ENCODE measurements at places on chromosomes 4 and X.

DNA sequence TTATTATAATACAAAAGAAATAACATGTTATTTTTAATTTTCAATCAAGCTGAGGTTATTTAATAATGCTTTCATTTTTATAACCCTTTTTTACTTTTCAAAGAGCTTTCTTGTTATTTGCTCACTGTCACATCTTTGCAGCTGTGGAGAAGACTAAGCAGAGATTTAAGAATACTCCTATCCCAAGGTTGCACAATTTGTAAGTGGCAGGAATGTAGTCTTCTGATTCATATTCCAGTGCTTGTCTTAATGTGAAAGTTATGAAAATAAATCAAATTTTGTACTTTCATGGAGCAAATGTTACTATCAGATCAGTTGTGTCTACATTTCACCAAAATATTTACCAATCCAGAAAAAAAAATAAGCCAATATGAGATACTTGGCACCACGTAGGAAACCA is 86.6 kb downstream of the DDIT4L start:
- DNase-seq: no peak

GRCh38 chrX:72393836-72394517 is 88.3 kb upstream of the CITED1 start:
- no peak for DNase-seq

- DNase-seq: no peak
These were observed 466.7 kb downstream of the NKX6-1 start for GRCh38 chr4:84032372-84032771.

DNA sequence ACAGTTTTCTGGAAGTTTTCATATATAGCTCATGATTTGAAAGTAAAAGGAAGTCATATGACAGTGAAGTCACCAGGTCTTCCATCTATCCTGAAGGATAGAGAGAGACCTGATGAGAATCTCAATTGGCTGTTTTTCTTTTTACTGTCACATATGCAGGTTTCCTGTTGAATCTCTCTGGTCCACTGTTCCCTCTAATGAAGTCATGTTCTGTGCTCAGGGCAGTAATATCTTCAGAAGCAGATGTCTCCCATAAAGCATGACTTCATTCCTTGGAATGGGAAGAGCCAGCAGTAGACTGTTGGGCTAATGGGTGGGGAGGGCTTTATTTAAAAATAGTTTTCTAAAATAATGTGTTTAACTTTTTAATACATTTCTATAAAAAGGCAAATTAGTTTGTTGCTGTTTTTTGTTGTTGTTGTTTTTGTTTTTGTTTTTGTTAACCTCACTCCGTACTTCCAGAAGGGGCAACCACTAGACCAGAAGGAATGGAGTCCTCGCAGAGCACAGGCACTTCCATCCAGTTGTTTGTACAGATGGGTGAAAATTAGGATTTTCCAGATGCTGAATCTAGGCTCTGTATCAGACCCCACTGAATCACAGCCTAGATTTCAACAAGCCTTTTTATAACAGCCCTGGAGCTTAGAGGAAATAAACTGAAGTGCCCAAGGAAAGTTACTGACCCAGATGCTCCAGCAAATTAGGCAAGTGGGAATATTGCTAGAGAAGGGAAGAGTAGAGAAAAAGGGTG is 54.2 kb downstream of the AWAT2 start:
- DNase-seq: no peak

DNA sequence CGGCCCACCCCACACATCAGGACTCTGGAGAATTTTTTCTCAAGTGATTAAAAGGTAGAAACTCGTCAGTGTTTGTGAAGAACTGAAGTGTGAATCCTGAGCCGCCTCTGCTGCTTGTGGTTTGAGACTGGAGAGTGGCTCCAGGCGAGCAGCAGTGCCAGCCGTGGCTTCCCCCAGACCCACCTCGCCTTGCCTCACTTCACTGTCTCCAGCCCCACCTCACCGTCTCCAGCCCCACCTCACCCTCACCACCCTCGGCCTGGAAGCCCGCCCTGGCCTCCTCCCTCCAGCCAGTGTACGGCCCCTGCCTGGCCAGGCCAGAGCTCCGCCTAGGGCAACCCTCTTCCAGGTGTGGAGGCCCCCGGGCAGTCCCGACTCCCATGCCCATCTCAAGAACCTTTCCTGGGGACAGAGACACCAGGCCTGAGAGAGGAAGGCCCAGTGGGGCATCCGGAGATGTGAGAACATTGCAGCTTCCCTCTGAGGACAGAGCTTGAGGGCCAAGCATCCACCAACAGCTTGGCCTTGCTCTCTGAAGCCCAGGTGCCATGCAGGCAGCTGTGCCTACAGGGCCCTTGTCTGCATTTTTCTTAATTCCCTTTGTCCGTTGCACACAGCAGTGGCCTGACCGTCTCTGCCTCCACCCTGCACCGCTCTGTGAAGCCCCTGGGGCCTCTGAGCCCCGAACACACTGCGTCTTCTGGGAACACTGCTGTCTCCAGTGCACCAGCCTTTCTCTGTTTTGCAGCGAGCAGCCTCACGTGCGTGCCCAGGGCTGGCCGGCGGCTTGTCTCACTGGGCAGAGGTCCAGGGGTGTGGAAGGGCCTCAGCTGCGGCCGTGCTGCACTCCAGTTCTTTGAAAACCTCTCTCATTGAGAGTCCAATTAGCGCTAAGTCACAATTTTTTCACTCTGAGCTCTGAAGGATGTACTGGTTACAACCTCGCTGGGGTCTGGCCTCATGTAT is 13.8 kb downstream of the SH3BP2 start:
- DNase-seq: peak; percentile 49

DNA sequence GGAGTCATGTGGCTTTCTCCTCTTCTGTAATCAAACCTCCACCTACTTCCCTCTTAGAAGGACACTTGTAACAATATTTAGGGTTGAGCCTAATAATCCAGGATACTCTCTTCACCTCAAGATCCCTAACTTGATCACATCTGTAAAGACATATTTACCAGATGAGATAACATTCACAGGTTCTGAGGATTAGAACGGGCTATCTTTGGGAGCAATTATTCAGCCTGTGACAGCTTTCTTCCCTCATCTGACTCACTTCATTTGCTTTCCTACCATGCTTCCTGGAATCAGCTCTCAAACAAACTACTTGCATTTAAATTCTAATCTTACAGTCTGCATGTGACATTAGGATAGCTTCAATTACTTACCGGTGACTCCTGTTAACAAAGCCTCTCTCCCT is 133.5 kb upstream of the NDST3 start:
- no peak for DNase-seq

GRCh38 chrX:140389331-140389730 is 115.5 kb downstream of the SOX3 start:
- no peak for DNase-seq

DNA sequence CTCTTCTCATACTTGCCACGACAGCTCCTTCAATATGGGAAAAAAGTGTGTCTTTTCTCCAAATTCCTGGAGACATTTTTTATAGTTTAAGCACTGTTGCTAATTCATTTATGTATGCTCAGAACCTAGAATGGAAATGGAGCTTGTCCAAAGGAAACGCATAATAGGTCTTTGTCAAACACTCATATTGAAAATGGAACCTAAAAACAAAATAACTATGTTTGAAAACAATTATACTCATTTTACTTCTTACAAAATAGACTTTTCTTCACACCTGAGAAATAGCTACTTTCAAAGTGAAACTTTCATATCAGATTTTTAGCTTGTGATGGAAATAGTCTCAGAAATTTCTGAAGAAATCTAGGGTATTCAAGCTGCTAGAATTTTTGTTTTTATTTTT is 529.7 kb upstream of the BOD1L1 start:
- DNase-seq: no peak

GRCh38 chrX:150887906-150888465 is 10.5 kb downstream of the CD99L2 start:
- no peak for DNase-seq

GRCh38 chr4:182916483-182917181 is 554 bp downstream of the DCTD start:
- peak; percentile 78 for DNase-seq

DNA sequence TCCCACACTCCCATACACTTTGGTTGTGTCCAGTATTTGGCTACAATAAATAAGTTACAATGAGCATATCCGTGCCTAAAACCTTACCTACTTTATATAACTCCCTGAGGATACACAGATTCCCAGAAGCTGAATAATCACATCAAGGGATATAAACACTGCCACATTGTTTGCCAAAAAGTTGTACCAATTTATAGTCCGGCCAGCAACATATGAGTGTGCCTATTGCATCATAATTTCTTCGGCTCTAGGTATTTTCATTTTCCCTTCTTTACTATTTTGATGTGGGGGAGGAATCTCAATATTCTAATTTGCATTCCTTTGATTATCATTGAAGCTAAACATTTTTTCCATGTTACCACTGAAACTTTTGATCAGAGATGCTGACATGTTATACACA is 146.4 kb downstream of the PCDH19 start:
- no peak for DNase-seq

GRCh38 chr4:43325220-43325967 is 432.9 kb downstream of the GRXCR1 start:
- DNase-seq: no peak

DNA sequence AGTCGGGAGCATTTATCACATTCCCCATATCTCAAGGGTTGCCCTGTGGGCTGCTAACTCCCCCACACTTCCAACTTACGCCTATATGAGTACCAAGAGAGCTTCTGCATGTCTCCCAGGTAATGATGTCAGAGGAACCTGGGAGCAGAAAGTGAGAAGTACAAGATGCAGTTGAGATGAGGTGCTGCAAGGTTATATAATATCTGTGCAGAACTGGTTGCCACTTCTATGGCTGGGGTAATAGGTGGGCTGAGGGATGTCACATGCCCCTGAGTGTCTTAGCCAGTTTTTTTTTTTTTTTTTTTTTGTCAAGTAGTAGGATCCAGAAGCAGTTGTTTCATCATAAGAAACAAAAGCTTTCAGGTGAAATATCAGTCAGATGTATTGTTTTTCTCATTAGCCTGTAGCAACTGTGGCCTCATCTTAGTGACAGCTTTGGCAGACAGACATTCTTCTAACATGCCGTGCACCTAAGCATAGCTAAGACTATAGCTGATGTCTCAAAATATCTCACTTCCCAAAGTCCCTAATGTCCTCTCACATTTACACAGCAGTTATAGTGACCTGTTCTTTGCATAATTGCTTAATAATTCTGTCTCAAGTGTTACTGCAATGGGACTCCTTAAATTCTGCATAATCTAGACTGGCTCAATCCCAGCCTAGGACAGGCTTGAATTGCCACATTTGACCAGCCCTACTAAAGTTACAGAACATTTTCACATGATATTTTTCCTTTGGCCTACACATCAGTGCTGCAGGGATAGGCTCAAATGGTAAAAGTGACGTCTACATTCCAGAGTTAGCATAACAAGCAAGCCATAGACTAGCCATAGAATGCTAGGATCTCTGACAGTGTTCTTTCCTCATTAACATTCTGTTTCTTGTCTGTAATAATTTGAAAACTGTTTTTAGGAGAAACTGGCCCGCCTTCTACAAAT is 17.9 kb upstream of the MAOB start:
- DNase-seq: no peak

GRCh38 chr4:82818664-82819662 is 20.4 kb upstream of the SCD5 start:
- no peak for DNase-seq

DNA sequence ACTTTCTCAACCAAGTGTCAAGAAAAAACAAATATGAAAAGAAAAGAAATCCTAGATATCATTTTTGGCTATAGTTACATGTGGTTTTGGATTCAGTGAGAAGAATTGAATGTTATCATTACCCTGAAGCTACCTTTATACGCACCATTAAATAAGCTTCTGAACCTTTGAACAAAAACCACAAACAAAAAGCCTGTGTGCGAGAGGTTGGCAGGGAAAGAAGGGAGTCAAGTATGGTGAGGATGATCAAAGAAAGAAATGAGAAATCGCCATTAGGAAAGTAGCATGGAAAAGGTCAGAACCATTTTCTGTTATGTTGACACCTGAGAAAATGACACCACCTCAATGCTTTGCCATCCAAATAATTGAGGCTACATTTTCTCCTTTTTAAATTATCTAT is 1.2 kb upstream of the SLC7A11 start:
- DNase-seq: peak; percentile 46

DNA sequence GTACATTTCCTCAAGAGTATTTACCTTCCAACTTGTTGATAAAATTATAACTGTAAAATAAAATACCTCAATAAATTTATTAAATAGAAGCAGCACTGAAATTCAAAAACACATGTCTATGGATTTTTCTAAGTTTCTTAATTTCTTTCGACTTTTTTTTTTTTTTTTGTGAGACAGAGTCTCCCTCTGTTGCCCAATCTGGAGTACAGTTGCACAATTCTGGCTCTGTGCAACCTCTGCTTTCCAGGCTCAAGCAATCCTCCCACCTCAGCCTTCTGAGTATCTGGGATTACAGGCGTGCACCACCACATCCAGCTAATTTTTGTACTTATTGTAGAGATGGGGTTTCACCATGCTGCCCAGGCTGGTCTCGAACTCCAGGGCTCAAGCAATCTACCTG is 79.8 kb downstream of the IQCM start:
- no peak for DNase-seq

DNA sequence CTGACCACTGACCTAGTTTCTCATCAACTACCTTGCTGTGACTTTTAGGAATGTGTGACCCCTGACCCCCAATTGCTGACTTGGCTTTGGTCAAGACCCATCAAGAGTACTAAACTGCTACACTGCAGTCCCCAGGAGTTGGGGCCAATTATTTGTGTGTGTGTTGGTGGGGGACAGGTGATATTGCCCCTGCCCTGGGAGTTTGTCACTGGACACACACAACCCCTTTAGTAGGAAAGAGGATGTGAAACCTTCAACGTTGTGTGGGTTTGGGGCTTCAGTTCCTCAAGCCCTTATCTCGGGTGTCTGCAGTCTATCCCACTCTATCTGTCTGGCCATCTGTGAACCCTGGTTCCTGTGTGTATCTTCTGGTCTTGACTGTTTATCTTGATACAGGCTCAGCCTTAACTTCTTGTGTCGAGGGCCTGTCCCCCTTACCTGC is 6.5 kb downstream of the SASH3 start:
- no peak for DNase-seq

DNA sequence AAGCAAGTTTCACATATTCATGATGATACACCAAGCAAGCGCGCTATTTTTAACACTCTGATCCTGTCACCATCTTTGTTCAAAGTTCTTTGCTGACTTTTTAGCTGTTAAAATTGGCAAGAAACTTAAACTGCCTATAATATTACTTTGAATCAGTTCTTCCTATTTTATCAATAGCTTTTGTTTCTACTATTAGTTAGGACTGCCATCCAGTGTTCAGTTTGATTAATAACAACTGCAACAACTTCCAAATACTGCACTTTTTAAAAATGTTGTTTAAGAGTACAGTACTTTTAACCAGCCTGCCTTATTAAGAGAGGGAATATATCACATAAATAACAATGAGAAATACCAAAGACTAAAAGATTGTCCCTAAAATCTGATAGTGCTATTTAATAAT is 614.3 kb downstream of the FAM133A start:
- DNase-seq: no peak

GRCh38 chr4:99679976-99680375 is 22.3 kb upstream of the C4orf54 start:
- DNase-seq: no peak
